ENCODE measurements at places on chromosomes 7 and 10.

DNA sequence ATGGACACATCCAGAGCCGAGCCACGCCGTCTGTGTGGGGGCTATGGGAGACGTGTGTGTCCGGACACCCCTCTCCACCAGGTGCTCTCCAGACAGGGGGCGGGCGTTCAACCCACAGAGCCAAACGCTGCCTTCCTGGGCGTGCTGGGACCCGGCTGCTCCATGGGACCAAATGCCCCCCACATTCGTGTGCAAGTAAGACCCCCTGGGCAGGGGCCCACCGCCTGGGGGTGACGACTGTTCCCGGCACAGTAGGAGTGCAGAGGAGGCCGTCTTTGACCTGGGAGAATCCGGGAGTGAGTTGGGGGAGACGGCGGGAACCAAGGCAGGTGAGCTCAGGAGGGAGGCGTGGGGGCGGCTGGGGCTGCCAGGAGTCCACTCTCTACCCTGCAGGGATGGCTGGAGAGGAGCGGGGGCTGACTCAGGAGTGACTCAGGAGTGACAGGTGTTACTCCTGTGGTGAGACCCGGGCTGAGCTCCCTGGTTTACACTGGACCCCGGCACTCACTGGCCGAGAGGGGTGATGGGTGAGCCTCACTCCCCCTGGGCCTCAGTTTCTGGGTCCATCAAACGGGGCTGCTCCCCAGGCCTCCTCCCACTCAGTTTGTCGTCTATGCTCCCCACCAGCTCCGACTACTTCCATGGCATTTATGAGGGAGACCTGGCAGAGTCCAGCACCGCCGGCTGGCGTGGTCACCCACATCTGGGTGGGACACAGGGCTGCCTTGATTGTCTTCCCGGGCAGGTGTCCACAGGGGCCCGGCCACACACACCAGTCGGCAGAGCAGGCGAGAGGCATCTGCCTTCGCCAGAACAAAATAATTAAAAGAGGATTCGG, 95.0 kb downstream of the MICALL2 start:
- DNase-seq = no peak

- DNase-seq = no peak
Observed at GRCh38 chr7:87144173-87144657, 8.0 kb upstream of the DMTF1 start.

GRCh38 chr7:22394739-22395138, 37.8 kb upstream of the RAPGEF5 start:
- DNase-seq = no peak

- DNase-seq = no peak
Observed at GRCh38 chr7:116354546-116355423, 144.4 kb downstream of the TES start.

DNA sequence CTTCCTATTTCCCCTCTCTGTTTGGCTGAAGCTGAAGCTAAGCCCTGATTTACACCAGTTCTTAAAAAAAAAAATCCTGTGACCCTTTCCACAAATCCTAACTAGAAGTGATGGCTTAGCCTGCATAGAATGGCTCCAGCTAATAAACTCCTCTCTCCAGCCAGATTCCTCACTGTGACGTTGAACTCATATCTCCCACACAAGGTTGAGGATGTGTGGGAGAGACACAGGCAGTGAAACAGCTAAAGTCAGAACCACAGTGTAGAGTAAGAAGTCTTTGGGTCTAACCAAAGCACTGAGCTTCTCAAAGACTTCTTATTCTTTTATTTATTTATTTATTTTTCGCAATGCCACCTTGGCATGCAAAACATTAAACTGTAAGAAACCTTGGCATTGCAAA, 268.3 kb downstream of the SNX13 start:
- DNase-seq = no peak
